ENCODE measurements at places on chromosomes 11 and 22.
A peak's percentile ranks its signal among the peaks of the same experiment; 100 is the strongest.

- DNase-seq: no peak
Observed at GRCh38 chr11:66922551-66922950, 35.6 kb downstream of the PC start.

- no peak for DNase-seq
Observed at GRCh38 chr11:122682464-122682863, 26.9 kb downstream of the UBASH3B start.

DNA sequence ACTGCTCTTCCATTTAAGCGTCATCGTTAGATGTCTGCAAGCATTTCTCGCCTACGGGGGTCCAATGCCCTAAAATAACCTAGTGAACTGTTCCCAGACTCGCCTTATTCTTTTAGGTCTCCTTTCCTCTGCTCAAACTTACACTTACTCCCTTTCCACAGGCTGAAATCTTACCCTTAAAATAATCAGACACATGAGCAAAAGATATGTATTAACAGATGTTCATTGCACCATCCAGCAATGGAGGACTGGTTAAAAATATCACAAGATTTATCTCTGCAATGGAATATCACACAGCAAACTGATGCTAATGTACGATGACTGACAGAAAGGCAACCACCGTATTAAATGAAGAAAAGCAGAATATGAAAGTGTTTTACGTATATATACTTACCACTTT lies 1.6 kb upstream of the CSTF3 start:
- DNase-seq: no peak

GRCh38 chr11:115194802-115195110 lies 309.5 kb downstream of the CADM1 start:
- no peak for DNase-seq

DNA sequence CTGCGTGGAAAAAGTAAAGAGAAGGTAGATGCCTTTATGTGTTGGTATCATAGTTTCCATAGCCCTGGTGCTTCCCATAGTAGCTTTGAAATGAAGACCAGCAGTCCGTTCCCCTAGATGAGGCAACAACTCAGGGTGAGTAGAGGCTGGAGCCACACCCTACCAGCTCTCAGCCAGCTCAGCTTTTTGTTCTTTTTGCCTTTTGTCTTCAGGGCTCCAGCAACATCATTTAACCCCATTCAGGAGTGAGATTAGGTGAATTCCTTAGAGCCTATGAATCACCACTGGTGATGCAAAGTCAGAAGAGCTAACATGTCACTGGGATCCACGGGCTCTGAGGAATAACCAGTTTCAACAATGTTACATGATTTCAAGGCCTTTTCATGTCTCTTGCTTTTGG lies 14.0 kb upstream of the SESN3 start:
- DNase-seq: no peak

- DNase-seq: no peak
Observed at GRCh38 chr11:9274499-9275258, 9.5 kb upstream of the DENND5A start.

GRCh38 chr11:16157327-16157726 lies 199.0 kb downstream of the SOX6 start:
- no peak for DNase-seq

DNA sequence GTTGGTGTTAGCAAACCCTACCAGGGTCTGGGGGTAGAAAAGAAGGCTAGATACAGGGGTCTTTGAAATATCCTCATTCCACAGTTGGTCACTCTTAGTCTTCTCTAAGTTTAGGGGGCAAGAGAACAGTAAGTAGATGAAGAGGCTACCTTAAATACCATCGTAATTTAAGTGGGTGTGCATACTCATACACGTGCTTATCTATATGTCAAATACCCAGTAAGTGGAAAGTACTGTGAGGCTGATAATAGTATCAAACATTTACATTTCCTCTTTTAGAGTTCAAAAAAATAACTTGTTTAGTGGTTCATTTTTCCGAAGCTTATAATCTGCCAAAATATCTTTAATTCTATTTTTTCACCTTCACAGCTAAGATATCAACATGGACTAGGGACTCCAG lies 90.7 kb downstream of the WNT11 start:
- DNase-seq: no peak

DNA sequence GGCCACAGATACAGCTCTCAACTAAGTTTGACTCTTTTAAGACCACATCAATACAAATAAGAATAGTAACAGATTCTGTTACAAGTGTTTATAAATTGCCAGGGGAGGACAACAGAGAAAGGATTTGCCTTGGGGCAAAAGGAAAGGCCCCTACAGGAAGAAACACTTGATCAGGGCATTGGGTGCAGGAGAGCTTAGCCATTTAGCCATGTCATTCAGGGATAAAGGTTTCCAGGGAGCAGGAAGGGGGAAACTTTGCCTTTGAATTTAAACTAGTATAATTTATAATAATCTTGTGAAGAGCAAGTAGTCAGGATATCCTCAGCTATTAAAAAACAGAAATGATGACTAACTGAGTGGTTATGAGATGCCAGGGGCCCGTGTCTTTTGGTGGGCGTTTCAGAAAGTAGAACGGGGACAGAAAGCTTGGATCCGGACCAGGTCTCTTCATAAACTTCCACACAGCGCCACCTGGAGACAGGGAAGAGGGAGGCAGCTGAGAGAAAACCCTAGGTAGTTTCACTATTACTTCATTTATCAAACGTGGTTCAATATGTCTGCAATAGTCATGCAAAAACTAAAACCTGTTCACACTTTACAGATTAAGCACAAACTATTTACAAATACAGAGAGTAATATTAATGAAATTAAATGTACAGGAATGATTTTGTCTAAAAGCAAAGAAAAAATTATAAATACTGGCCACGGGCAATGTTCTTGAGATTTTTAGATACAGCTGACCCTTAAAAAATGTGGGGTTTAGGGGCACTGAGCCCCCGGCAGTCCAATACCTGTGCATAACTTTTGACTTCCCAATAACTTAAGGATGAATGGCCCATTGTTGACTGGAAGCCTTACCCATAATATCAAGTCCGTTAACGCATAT lies 11.0 kb upstream of the SLC5A4 start:
- DNase-seq: peak; percentile 38

DNA sequence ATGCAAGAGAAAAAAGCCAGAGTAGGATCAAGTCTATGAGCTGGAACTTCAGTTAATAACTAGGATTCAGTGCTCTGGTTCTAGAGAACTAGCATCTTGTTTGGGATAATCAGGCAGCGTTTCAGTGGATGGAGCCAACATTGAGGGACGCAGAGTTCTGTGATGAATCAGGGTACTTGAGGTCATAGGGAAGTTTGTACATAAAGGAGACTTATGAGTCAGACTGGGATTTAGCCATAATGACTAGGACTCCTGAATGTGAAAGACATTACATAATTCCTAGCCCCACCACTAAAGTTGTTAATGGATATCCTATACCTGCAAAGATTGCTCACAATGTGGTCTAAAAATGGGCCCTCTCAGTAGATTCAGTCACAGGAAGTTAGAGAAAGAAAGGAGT lies 6.8 kb downstream of the SLN start:
- DNase-seq: no peak

DNA sequence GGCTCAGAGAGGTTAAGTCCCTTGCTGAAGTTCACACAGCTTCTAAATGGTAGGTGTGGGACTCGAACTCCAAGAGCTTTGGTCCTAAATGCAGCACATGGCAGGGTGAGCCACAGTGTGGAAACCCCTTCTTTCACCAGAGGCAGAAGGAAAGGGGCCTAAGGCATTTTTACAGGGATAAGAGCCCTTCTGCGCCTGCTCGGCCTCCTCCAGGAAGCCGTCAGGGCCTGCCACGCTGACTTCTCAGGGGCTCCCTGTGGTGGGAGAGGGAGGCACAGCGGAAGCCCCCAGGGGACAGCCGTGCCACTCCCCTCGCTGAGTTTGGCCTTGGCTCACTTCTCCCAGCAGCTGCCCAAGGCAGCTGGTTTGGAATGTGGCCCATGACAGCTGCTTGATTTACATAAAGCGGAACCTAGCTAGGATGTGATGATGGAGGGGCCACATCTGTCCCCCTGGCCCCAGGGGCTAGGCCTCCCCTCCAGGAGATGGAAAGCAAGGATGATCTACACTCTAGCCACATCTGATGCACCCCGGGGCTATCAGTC lies 35.4 kb downstream of the CD82 start:
- DNase-seq: no peak

DNA sequence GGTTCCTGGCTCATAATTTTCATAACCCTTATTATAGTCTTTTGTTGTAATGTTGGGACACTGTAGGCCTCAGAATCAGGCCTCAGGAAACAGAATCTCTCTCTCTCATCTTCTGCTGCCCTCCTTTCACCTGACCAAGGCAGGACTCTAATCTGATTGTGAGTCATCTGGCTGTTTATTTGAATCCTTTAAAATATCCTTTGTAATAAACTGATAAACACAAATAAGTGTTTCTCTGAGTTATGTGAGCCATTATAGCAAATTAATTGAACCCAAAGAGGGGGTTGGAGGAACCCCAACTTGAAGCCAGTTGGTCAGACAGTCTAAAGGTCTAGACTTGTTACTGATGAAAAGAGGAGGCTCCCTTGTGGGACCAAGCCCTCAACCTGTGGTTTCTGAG lies 30.6 kb downstream of the ACER3 start:
- no peak for DNase-seq

GRCh38 chr11:118212781-118213191 lies 12.0 kb downstream of the JAML start:
- no peak for DNase-seq

DNA sequence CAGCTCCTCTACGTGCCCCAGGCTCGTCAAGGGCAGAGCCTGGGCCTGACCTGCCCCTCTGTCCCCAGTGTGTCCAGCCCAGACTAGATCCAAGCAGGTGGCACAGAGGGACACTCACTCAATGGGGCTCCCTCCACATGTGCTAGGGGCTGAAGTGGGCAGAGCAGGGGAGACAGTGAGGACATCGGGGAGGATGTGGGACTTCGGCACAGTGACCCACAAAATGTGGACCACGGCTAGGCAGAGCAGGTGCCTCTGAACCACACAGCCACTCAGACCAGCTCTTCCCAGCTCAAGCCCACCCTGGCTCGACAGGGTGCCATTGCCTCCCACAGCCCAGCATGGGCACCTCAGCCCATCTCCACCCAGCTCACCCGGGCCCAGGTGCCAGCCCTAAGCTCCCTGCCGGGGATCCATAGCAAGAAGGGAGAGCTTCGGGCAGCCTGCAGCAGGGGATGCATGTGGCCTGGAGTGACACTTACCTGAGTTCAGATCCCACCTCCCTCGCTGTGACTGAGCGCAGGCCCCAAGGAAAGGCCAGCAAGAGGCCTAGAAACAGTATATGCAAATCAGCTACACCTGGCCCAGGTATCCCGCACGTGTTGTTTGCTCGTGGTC lies 46.9 kb upstream of the RTL6 start:
- DNase-seq: no peak

DNA sequence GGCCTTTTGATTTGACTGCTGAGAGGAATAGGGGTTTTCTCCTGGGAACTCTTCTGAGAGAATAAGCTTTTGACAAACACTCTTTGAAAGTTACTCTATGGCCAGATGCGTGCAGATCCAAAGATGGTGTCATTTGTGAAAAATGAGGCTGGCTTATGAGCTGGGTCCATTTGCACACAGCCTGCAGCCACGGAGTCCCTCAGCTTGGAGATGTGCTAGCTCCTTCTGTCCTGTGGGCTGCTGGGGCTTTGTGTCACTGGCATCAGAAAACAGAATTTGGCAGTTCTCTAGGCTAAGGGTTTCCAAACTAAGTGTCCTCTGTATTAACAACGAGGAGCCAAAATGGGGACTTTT lies 702.4 kb downstream of the NTM start:
- no peak for DNase-seq

Measured in central memory CD4-positive, alpha-beta T cell (primary cell).